ENCODE measurements at places on chromosomes 6 and 20. TPM values are rescaled to one million over a fixed set of nuclear protein-coding genes. Genes with fewer than 3 reads are reported as not detected.

IP6K3 gene
- 1.8 TPM for total RNA-seq

ULBP1 gene
- 0.26 TPM for total RNA-seq

FAM83C gene
- total RNA-seq: not detected

HRH3 gene
- total RNA-seq: not detected

ATP6V1G2 gene
- total RNA-seq: 4.1 TPM

SMLR1 gene
- total RNA-seq: not detected

CTAGE9 gene
- not detected for total RNA-seq

PPP1R16B gene
- under 0.01 TPM for total RNA-seq

MEP1A gene
- total RNA-seq: not detected

NCOA7 gene
- total RNA-seq: 49.9 TPM

KCNK5 gene
- total RNA-seq: under 0.01 TPM
